ENCODE measurements at places on chromosomes 7 and 10.

DNA sequence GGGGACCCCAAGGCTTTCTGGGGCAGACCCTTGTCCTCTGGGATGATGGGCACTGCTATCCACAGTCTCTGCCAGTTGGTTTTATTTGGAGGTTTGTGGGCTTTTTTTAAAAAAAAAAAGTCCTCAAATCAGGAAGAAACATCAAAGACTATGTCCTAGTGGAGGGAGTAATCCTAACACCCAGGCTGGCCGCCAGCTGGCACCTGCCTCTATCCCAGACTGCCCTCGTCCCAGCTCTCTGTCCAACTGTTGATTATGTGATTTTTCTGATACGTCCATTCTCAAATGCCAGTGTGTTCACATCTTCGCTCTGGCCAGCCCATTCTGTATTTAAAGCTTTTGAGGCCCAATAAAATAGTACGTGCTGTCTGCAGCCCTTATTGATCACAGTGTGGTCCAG lies 61.0 kb upstream of the LRRC4 start:
- DNase-seq, result no peak

DNA sequence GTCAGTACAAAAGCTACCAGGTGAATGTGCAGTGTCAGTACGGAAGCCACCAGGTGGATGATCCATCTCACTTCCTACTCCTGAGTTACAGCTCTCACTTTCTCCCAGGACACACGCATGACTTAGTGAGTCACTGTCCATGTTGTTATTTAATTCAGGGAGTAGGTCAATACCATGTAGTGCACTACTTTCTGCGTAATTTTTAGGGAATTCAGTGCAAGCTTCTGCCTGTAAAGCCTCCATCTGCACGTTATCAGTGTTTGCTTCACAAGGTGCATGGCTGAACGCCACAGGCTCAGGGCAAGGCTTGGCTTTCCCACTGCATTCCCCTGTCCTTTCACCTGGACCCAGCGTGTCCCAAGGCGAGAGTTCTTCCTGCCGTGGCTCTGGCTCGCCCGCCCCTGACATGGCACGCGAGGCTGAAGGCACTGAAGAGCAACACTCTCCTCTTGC lies 59.5 kb downstream of the LARP4B start:
- DNase-seq, result no peak

DNA sequence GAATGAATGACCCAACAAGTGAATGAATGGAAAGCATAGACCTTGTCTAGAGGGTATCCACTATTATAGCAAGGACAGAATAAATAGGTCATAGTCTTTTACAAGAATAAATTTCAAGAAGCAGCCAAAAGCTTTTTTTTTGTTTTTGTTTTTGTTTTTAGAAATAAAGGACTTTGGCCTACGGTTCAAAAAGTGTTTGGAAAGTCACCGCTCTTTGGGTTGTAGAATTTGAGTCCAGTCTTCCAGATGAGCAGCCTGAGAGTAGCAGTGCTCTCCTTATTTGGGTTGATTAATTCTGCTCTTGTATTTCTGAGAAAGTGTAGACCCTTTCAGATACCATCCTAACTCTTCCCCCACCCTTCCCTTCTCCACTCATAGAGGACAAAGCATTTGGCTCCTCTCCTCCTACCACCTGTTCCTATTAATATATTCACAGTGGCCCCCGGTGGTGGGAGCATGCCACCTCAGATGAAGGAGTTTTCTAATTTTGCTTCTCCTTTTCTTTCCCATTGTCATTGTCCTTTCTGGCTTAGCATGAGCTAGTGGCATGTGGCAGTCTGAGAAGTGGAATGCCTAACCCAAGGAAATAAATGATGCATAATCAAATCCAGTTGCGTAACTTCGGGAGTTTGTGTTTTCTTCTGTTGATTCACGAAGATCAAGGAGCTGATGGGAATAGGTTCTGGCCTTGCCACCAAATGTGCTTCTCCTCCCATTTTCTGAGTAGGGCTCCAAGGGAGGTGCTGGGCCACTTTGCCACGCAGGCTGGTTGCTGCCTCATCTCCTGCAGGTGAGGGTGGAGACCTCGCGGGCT lies 114.7 kb downstream of the CHN2 start:
- no peak for DNase-seq

- DNase-seq, result no peak
These were observed 132.8 kb downstream of the PTPN20 start for GRCh38 chr10:47043928-47044538.

DNA sequence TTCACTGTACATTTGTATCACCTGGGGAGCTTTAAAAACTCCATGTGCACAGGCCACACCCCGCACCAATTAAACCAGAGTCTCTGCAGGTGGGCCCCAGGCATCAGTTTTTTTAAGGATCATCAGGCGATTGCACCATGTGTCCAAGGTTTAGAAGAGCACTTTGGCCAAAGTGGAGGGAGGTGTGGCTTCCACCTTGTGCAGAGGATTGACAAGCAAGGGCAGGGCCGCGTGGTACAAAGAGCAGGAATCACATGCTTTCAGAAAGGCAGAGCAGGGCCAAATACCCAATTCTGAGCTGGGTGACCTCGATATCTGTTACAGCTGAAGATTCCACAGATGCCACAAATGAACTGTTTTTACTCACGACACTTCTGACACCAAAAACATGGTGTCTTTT lies 52.4 kb downstream of the NOC3L start:
- DNase-seq, result no peak

DNA sequence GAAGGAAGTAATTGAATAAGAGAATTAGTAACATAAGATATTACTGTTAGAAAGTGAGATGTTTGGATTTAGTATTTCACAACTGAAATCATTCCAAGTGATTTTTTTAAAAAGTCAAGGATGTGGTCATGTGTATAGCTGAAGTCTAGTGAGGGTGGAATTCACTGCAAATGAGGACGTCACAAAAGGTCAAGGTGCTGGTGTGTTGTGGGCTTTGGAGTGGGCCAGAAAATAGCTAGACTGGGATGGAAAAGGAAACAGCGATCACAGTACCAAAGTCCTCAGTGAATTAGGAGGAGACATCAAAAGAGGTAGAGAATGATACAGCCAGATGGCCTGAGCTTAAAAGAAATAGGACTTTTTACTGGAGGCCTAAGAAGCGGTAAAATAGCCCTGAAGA lies 272.8 kb downstream of the DYNC1I1 start:
- no peak for DNase-seq

GRCh38 chr7:133517766-133518165 lies 264.9 kb downstream of the EXOC4 start:
- no peak for DNase-seq

GRCh38 chr7:16460789-16461493 lies 4.6 kb downstream of the SOSTDC1 start:
- DNase-seq, result no peak

- DNase-seq, result no peak
These were observed 19.0 kb downstream of the GARS1 start for GRCh38 chr7:30613366-30614325.

DNA sequence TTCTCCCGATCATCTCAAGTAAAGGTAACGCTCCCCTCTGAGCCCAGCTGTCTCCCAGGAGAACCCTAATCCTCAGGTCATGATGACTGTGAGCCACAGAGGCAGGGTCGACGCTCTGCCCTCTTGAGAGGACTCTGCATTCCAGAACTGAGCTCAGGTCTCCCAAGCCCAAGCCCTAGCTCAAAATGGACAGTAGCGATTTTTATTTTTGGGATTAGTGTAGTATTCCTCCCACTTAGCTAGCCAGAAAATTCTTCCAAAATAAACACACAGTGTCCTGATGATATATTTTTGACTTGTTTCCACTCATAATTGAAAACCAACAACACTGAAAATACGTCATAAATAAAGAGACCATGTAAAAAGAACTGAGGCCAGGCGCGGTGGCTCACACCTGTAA lies 462.0 kb upstream of the MGMT start:
- DNase-seq, result no peak

- no peak for DNase-seq
These were observed 29.7 kb downstream of the STN1 start for GRCh38 chr10:103888113-103888841.

DNA sequence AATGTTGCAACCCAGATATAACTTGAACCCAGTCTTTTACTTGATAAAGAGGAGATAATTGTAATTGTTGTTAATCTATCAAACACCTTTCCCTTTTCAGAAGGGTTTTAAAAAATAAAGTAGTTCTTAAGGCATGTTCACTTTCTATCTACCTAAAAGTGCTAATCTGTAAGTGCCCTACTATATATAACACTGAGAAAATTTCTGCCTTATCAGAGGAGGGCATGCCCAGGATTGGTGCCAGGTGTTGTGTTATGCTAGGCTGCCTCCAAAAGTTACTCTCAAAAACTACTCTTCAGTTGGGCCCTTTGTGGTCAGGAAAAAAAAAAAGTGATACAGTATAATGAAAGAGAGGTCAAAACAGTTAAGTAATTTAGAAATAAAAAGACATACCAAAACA lies 36.3 kb downstream of the SMNDC1 start:
- no peak for DNase-seq

- peak; percentile 18 for DNase-seq
These were observed 18.1 kb upstream of the DNA2 start for GRCh38 chr10:68489919-68490318.

- DNase-seq, result peak; percentile 62
These were observed 935 bp downstream of the TM9SF3 start for GRCh38 chr10:96585736-96586418.

DNA sequence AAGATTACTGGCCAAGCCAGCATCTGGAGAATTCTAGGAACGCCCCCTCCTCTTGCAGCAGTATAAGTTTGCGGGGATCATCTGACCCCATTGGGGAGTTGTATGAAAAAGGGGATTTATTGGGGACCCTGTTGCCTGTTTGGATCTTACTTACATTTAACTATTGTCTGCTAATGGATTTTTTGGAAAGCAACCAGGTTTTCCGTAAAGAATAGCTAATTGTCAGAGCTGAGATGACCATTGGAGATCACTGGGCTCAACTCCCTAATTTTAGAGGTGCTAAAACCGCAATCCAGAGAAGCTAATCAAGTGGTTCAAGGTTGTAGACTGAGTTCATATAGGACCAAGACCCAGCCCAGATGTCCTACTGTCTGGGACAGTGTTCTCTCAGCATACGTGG lies 38.8 kb downstream of the HTRA1 start:
- DNase-seq, result no peak

DNA sequence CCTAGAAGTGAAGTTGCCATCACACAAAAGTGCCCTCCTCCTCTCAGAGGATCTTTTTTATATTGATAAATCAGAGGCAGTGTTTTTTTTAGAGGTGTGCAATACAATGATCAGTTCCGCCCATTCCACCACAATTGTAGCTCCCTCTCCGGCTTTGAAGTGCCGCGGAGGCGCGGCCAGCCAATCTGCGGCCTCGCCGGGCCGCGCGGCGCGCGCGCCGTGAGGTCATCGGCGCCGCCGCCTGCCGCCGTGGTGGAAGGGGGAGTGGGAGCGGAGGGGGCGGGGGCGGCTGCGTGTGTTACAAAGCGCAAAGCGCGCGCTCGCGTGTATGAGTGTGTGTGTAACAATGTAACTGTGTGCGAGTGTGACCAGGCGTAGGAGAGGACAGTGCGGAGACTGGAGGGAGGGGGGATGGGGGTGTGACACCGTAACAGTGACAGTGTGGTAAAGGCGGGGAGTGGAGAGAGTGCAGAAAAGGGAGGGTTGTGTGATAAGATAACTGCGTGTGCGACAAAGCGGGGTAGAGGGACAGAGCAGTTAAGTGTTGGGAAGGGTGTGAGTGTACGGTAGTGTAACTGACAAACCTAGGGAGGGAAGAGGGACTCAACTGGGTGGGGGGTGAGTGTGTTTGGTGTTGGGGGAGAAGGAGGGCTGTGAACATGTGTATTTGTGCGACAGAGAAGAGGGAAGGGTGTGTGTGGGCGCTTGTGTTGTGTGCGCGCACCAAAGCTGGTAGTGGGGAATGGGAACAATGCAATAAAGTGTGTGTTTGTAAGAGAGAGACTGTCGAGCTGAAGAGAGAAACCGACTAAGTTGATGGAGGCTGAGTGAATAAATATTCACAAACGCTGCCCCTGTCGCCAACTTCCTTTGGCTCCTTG lies at the start of gene SP8:
SP8 (minus strand) TSS at position 108 of the 881 bp plus-strand sequence; CDS start at position 20, 88 bp downstream.
- no peak for DNase-seq

- DNase-seq, result no peak
These were observed 753.7 kb upstream of the SORCS1 start for GRCh38 chr10:107918171-107918570.

- DNase-seq, result no peak
These were observed 33.5 kb upstream of the DDC start for GRCh38 chr7:50598460-50599343.

DNA sequence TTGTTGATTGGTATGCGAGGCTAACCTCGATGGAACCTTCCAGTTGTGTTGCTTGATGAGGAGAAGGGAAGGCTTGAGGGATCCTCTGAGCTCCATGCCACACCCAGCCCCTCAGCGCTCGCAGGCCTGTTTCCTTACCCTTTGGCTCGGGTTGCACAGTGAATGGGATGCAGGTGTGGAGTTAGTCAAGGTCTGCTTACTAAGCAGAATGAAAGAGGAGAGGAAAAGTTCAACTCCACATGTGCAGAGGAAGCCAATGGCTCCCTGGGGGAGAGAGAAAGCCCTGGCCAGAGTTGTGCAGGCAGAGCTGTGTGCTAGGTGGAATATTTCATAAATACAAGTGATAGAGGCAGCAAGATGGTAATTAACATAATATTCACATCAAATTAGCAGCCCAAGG lies 85.5 kb downstream of the JCAD start:
- DNase-seq, result no peak

- no peak for DNase-seq
These were observed 125.3 kb downstream of the CD36 start for GRCh38 chr7:80763704-80764103.

DNA sequence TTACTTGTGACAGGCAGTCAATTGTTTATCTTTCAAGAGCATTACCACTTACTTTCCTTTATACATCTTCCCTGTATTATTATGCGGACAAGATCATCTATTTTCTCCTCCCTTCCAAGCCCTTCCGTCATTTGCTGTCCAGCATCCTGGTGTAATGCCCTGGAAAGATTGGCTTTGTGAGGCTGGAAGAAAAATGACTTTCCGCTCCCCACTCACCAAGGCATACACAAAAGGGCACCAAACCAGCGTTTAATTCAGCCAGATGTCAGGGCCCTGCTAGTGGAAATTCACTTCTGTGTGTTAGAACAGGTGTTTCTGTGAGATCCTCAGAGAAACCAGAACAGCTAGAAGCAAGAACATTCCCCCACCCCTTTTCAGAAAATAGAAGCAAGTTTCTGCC lies 128.1 kb upstream of the NANOS1 start:
- DNase-seq, result no peak

GRCh38 chr10:43863859-43864591 lies 215.3 kb upstream of the ZNF32 start:
- peak; percentile 21 for DNase-seq

GRCh38 chr7:148535217-148535616 lies 55.3 kb upstream of the C7orf33 start:
- DNase-seq, result peak; percentile 46

DNA sequence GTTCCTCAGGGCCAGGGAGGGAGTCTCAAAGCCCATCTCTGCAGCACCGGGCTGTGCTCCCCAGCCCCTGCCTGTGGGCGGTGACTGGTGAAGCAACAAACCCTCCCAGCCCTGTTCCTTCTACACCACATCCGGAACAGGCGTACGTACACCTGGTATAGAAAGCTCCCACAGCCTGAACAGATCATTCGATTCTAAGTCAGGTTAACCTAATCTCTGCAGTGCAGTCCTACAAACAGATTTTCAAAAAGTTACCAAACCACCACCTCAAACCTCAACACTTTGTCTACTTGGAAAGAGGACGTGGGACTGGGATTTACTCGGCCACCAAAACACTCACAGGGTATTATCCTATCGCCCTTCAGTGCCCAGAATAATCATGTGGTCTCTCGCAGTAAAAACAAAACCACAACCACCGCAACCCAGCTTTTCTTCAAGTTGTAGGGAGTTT lies 238.4 kb downstream of the DIP2C start:
- peak; percentile 82 for DNase-seq

GRCh38 chr10:123156078-123156477 lies 1.9 kb downstream of the BUB3 start:
- DNase-seq, result no peak
